Kidney (tissue), 22 donors: ENCODE measurements at places on chromosomes 7 and 10.
A peak's percentile ranks its signal among the peaks of the same experiment; 100 is the strongest.

DNA sequence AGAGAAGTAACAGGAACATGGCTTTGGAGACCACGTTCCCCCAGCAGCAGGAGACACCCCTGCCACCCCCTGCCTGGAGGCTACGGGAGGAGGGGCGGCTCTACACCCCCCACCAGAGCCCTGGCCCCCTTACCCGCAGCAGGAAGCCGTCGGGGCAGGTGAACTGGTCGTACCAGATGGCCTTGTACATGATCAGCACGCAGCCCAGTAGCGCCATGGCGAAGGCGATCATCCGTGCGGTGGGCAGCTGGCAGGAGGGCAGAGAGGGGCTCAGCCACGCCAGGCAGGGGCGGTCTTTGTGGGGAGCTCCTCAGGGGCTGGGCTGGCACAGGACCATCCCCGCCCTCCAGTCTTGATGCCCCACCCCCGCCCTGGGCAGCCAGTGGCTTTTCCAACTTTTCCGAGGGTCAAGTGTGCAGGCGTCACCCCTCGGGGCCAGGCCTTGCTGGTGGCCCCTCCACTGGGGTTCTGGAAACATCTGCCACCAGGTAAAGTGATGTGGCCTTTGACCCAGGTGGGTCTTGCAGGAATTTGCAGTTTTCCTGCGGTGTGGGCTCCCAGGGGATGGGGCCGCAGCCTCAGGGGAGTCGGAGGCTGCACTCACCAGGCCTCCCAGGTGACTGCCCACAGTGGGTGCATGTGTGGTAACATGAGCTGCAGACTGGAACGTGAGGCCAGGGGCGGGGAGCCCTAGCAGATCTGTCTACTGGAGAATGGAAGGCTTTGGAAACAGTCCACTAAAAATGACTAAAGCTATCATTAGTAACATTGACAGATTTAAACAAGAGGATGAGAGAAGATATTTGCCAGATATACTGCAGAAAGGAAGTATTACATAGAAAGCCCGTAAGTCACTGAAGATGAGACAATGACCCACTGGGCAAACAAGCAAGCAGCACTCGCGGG lies 9.7 kb downstream of the CALY start:
- DNase-seq = peak; percentile 77

GRCh38 chr7:21462081-21462480 lies 34.2 kb downstream of the SP4 start:
- DNase-seq = no peak

DNA sequence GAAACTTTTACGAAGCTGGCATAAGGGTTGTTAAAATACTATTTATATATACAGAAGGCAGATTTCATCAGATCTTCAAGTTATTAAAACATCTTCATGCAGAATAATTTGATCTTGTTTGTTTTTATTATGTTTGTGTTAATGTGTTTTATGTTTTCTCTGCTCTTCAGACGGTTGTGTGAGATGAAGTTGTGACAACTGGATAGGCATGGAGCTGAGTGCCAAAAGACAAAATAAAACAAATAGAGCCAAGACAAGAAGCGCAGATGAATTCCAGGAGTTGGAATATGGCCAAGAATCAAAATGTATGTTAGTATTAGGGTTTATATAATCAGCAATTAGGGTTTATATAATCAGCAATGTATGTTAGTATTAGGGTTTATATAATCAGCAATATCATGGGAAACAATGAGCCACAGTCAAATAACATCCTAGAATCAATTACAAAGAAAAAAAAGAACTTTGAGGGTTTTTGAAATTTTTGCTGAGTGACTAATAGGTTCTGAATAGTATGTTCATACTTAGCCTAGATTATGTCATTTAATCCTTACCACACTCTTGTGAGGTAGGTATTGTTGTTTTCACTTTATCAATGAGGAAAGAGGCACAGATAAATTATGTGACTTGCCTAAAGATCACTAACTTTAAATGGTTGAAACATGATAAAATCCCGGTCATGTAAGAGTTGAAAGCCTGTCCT lies 488.0 kb upstream of the STEAP1 start:
- DNase-seq = no peak

GRCh38 chr7:46982928-46983327 lies 599.0 kb downstream of the TNS3 start:
- peak; percentile 56 for DNase-seq

GRCh38 chr7:82925331-82925730 lies 237.4 kb downstream of the PCLO start:
- no peak for DNase-seq

DNA sequence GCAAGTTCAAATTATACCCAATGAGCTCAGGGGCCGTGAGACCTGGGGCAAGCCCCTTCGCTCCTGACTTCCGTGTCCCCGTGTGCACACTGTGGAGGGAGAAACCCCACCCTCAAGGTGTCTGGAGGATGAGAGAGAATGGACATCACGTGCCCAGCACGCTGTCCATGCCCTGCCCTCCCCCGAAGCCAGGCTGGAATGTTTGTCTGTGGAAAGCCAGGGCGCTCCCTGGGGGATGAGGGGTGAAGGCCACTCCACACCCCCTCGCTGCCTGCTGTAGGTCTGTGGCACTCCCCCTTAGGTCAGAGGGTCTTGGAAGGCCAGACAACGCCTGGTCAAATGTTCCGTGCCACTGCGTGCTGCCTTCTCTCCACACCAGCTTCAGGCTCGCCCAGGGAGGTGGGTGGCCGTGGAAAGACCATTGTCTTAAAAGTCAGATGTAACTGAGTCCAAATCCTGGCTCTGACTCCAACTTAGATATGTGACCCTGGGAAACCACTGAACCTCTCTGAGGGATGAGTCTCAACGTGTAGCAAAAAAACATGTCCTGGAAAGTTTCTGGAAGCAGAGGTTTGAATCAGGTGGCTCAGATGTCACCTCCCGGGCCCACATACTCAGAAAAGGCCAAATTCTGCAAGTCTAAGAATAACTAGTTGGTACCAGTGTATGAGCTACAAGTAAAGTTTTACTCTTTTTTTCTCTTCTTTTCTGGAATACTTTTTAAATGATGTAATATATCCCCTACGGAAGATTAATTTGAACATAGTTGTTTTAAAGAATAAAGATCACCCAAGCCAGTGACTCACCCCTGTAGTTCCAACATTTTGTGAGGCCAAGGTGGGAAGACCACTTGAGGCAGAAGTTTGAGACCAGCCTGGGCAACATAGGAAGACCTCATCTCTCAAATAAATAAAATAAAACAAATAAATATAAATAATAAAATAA lies 24.9 kb downstream of the RCC1L start:
- no peak for DNase-seq

DNA sequence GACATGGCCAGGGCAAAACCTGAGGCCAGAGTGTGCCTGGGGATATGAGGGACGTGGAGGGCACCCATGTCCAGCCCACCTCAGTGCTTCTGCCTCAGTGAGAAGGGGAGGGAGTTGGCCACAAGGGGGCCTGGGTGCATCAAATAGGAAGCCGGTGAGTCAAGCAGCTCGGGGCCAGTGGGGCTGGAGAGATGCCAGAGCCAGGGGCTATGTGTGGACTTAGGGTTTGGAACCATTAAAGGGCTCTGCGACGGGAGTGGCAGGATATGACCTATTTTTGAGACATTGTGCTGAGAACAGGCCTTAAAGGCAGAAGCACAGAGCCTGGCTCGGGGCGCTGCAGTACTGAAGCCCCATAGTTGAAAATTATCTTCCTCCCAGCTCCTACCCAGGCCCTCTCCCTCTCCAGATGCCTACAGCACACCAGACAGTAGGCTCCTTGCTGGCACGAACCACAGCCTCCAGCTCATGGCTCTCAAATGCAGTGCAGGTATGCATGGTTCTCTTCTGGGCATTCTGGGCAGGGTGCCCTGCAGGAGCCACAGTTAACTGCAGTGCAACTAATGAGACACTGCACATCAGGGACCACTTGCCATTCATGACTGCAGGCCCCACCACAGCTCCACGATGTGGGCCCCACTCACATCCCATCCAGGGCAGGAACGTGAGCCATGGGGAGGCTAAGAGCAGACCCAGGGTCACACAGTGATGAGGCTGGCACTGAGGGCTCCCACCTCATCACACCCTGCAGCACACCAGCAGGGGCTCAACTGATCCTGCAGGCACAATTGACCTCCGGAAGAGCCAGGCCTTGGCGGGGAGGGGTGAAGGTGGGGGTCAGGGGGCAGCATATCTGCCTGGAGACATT lies 7.2 kb upstream of the PGAM2 start:
- DNase-seq = peak; percentile 87

DNA sequence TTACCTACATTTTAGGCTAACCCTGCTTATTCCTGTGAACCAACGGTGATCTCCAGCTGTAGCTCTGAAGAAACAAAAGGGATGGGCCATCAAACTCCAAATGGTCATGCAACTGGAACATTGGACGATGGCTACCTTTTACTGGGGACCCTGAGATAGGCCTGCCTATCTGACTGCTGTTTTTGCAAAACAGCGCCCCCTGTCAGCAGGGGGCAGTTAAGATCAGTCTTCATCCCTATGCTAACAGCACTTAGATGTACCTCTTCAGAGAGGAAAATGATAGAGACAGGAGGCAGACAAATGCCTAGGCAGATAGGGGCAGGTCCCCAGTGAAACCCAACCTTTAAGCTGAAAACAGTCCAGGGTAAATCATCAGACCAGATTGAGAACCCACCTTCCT lies 1085.4 kb upstream of the SORCS1 start:
- DNase-seq = no peak

DNA sequence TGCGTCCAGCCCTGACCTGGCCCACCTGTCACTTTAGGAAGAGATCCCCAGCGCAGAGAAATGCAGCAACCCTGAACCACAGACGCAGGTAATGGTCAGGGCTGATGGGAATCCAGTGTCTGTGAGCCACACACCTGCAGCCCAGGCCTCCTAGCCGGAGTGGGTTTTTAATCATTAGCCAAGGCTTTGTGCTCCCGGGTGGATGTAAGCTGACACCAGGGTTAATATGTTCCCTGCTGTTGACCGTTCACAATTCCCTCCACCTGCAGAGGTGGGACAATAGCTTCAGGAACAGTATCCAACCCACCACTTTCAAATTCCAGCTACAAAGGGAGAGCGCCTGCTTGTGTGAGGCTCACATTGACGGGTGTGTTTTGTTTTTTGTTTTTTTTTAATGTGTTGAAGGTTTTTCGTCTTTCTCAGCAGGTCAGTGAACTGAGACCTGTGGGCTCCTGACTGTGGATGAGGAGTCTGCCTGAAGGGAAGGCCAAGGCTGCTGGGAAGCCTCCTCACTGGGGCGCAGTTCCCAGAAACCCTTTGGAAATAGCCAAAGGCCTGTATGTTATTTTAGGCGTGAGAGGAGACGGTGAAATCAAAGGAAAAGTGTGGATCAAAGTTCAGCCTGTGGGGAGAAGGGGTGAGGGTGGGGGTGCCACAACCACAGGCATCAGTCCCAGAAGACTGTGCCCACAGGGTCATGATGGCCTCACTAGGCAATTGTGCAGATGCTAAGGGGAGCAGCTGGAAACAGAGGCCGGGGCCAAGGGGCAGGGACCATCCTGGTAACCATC lies 111.1 kb downstream of the TNS3 start:
- DNase-seq = peak; percentile 84

DNA sequence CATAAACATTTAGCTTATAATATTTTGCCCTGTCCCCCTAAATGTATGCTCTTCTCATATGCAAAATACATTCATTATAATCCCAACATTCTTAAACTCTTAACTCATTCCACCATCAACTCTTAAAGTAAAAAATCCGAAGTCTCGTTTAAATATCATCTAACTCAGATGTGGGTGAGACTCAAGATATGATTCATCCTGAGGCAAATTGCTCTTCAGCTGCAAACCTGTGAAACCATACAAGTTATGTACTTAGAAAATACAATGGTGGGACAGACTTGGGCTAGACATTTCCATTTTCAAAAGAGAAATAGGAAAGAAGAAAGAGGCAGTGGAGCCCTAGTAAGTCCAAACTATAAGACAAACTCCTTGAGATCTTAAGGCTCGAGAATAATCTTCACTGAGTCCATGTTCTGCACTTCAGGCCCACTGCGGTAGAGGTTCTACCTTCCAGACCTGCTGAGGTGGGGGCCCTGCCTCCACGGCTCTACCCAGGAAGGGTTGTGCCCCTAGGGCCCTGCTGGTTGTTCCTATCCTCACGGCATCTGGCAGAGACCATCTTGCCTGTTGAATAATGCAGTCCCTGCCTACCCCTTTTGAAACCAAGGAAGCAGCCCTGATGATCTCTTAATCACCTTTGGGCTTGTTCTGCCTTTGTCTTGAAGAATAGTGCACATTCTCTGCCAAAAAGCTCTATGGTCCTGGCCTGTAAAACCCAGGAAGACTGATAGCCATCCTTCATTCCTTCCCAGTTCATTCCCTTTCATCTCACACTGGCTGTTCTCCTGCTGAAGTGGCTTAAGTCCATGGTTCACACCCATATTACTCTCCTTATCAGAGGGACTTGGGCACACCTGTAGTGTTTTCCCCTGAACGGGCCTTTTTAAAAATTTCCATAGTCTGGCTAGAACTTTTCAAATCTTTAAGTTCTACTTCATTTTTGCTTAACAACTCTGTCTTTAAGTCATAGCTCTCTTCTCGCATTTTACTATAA lies 37.3 kb downstream of the INPP5F start:
- DNase-seq = no peak

- peak; percentile 16 for DNase-seq
Measured at GRCh38 chr10:77943121-77943901, 16.8 kb upstream of the DLG5 start.

GRCh38 chr10:81866753-81867152 lies 8.2 kb upstream of the NRG3 start:
- no peak for DNase-seq

- no peak for DNase-seq
Measured at GRCh38 chr7:142608630-142609428, 140.4 kb upstream of the PRSS1 start.

DNA sequence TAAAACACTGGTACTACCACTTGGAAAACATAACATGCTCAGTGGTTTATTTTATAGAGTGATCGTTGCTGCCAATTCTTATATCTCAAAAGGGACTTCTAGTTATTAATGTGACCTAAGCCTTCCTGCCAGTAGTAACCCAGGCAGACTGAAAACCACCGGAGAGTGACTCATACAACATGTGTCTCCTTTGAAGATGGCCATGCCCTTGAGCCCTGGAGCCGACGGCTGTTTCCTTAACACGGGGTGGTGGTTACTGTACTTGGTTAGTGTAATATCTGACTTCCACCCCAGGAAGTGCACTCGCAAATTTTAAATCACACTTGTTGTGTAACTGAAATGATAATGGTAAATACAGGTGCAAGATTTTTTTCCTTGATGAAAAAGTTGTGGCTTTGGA lies 30.5 kb downstream of the JAKMIP3 start:
- DNase-seq = no peak

GRCh38 chr10:86225103-86225782 lies 141.4 kb downstream of the GRID1 start:
- peak; percentile 24 for DNase-seq

GRCh38 chr7:5694221-5694754 lies 87.2 kb downstream of the RNF216 start:
- no peak for DNase-seq

DNA sequence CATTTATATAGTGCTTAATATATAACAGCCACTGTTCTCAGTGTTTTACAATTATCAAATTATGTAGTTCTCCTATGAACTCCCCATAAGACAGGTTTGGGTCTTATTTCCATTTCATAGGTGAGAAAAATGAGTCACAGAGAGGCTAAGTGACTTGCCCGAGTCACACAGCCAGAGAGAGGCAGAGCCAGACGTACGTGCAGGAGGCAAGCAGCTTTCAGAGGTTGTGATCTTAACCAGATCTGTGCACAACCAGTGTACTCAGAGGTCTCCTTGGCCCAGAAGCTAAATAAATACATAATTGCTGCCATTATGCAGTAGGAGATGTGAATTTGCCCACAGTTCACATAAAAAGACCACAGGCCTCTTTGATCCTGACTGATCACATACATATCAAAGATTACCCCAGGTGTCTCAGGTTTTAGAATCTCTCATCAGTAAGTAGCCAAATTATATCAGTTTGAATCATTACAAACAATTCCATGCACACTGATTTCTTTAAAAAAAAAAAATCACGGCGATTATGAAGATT lies 304.7 kb upstream of the AOAH start:
- DNase-seq = no peak
